ENCODE measurements at places on chromosomes 7 and 10. TPM values are rescaled to one million over a fixed set of nuclear protein-coding genes. Genes with fewer than 3 reads are reported as not detected.

KCP gene
- total RNA-seq = 9.9 TPM

SFXN3 gene
- 35.2 TPM for total RNA-seq

DNA sequence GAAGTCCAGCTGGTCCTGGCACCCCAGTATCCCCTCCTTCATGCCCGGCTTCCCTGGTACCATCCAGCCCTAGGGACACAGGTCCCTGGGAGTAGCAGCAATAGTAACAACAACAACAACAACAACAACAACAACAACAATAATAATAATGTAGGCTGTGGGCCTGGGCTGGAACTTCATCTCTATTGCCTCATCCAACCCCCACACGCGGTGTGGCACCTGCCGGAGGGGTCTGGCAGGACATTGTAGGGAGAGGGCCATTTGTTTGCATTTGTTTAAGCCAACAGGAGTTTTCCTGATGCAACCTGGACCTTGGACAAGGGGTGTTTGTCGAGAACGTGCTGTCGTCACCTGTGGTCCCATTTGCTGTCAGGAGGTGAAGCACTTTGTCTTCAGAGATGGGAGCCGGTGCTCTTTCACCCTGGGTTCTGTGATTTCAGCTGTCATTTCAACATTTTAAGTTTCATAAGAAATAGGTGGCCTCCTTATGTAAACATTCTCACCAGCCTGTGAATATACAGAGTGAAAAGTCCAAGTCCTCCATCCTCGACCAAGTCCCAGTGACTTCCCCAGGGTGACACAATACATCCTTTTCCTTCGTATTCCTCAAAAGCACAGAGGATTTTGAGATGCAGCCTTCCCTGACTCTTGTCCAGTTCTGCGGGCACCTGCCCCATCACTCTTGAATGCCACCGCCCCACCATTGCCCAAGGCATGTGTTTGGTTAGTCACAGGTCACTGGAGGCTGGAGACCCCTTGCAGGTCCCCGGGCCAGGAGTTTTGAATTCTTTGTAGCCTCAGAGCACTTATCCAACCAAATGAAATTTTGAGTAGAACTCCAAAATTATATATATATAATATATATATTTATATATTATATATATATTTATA lies 9.2 kb downstream of the LHPP start:
- DNase-seq = no peak

DNA sequence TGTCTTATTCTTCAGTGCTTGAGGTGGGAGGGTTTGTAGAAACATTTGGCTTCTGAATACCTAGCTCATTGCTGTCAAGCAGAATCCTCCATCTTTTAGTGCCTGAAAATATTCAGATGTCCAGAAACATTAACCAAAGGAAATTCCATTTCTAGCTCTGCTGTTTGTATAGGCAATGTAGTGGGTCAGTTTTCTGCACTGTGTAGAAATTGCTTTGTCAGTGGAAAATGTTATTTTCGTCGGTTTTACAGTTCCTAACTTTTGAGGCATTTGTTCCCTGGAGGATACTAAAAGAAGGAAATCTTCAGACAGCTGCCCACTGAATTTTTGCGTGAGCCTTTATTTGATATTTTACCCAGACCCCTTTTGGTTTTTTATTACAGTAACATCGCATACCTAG lies 143.4 kb downstream of the TPST1 start:
- DNase-seq = no peak

DNA sequence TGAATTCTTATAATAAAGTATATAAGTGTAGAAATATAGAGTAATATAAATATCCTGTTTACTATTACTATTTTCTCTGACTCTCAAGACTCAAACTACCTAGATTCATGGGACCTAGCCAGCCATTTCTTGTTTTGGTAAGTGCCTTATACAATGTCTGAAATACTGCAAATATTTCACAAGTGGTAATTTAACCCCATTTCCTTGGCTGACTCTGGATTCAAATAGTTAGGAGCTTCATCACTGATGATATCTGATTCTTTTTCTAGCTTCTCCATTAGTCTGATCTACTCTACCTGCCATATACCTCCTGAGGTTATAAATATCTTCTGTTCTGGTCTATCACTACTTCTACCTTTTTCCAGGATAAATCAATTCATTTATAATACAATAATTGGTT lies 6.4 kb upstream of the RALA start:
- no peak for DNase-seq

GRCh38 chr10:132185601-132186487 lies 904 bp upstream of the DPYSL4 start:
- no peak for DNase-seq

GRCh38 chr10:72254813-72255568 lies 18.7 kb upstream of the DDIT4 start:
- peak; percentile 59 for DNase-seq

- no peak for DNase-seq
Observed at GRCh38 chr10:109946680-109947079, 23.4 kb upstream of the XPNPEP1 start.
